ENCODE measurements at places on chromosomes 3 and 15. TPM values are rescaled to one million over a fixed set of nuclear protein-coding genes. Genes with fewer than 3 reads are reported as not detected.

DNA sequence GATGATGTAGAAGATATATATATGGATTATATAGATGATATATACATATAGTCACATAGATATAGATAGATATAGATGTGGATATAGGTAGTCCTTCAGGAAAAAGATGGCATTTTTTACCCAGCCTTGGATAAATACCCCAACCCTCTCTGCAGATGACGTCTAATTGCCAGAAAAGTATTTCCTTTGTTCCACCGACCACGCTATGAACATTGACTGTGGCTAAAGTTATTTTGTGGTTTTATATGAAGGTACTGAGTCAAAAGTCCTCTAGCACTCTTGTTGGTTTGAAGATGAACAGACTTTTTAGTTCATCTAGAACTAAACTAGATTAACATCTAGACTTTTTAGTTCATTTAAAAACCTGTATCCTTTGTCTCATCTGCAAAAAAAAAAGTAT, 207.7 kb downstream of the PLOD2 start:
- no peak for DNase-seq

C15orf62 gene
- 0.50 TPM for total RNA-seq

- DNase-seq = no peak
Observed at GRCh38 chr3:14332392-14332791, 70.0 kb upstream of the SLC6A6 start.

SLC9C1 gene
- total RNA-seq = 1.7 TPM

DNA sequence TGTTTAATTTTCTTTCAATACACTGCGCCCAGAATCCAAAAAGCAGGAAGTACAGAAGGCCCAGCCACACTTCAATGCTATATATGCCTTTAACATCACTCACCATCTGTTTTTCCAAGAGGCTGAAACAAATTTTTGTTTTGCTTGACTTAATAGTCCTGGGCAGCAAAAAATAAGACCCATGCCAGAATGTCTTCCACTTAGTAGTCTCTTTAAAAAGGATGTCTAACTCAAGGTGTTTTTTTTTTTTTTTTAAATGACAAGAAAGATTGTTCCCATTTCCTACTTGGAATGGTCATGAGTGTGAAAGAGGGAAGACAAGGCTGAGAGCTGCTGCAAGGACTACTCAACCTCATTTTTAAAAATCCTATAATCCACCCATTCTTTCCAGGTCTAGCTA, 590.3 kb upstream of the SGO1 start:
- DNase-seq = no peak

SLC35G2 gene
- 13.7 TPM for total RNA-seq

A4GNT gene
- total RNA-seq = not detected

HRG gene
- not detected for total RNA-seq

- DNase-seq = no peak
Observed at GRCh38 chr3:179661777-179662176, 8.9 kb downstream of the USP13 start.

- DNase-seq = no peak
Observed at GRCh38 chr3:59856934-59857460, 807.2 kb upstream of the CFAP20DC start.

- no peak for DNase-seq
Observed at GRCh38 chr3:25433106-25433505, 5.0 kb downstream of the RARB start.

MESP2 gene
- not detected for total RNA-seq

DNA sequence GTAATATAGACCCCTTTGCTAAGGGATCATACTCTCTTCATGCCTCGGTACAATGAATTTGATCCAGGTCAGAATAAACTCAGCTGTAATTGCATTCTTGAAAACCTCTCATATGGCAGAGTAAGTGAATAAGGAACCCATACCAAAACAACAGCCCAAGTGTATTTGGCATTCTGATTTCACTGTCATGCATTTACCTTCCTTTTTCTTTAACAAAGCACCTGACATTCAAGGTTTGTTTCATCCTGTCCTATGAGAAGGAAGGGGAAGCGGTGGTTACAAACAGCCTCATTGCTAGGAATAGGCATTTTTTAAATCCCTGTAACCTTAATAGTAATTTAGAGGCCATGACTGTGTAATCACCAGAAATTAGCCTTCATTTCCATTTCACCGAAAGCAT, 97.1 kb downstream of the LSAMP start:
- no peak for DNase-seq

NR2F2 gene
- total RNA-seq = 6.1 TPM

- peak; percentile 99 for DNase-seq
Observed at GRCh38 chr3:186839874-186840641, 2.5 kb upstream of the ADIPOQ start.

DNA sequence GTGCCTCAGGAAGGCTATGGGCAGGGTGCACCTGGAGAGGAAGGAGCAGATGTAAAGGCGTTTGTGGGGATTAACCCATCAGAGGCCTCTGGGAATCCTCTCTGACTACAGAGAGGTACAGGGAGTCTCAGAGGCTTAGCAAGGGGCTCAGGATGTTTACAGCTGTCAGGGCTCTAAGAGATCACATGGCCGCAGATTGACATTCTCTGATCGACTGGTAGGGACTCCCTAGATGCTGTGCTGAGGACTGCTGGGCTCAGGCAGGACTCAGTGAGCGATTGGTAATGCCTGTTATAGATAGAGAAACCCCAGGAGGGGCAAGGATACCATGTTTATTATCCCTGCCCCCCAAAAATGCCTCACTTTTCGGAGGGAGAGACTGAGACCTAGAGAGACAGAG, 103.5 kb downstream of the CORO2B start:
- DNase-seq = no peak

DNA sequence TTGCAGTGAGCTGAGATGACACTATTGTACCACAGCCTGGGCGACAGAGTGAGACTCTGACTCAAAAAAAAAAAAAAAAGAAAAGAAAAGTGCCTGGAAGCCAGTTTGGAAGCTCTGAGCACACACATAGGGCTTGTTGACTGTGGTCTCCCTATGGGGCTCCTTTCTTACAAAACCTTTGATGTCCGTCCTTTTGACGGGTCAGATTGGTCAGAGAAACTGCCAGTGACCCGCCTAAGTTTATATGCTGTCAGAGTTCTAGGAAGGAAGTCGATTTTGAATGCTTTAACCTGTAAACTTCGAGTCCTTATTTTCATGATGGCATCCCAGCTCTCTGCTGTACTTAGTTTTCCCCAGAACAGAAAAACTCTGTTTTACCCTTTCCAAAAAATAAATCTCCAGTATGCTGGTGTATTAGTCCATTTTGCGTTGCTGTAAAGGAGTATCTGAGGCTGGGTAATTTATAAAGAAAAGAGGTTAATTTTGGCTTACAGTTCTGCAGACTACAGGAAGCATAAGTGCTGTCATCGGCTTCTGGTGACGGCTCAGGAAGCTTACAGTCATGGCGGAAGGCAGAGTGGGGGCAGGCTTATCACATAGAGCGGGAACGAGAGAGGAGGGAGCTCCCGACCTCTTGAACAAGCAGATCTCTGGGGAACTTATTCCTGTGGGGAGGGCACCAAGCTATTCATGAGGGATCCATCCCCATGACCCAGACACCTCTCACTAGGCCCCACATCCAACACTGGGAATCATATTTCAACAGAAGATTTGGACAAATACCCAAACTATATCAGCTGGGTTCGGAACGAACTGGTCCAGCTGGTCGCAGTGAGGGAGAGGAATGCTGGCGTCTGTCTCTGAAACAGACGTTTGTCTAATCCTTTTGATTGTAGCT, 72.3 kb downstream of the LMLN start:
- no peak for DNase-seq

- DNase-seq = no peak
Observed at GRCh38 chr3:132079147-132079546, 44.3 kb upstream of the CPNE4 start.

- DNase-seq = no peak
Observed at GRCh38 chr3:24311881-24312280, 182.8 kb downstream of the THRB start.

DNA sequence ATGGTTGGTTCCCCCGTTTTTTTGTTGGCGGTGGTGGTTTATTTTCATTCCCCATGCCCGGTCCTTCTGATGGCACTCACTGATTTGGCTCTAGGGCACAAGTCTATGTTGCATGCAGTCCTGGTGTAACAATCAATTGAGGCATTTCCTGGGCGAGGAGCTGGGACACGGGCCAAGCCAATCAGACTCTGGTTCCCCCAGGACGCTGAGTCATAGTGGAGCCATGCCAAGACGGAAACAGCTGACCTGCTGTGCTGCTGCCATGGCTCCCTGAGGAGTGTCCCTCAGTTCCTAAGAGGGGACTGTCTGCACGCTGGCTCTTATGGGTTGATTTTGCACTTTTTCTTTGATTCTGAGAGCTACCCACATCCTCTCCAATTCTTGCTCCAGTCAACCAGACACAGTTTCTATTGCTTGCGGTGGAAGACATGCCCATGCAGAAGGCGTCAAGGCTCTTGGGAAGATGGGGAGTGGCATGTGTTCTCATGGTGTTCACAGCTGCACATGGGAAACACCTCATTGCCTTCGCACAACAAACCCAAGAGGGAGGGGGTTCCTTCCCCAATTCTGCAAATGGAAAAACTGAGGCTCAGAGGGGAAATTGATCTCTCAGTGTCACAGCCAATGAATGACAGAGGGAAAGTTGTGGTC, 28.3 kb upstream of the ALDH1L1 start:
- DNase-seq = peak; percentile 90

DNA sequence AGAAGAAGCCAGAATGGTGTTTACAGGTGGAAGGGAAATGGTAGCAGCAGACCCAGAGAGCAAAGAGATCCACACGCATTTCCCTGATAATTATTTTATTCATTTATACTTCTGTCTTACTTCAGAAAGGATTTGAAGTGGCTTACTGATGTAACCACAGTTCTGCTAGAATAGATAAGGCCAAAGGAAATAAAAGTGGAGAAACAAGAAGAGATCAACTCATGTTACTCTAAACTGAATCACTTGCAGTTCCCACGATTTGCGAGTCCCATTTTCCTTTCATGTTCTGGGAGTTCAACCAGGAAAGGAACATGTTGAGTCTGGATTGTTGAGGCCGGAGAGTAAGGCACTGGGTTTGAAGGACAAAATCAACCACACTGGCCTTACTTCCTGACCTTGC, 151.8 kb downstream of the MYRIP start:
- no peak for DNase-seq

DHX30 gene
- total RNA-seq = 56.6 TPM

IGSF11 gene
- not detected for total RNA-seq

DNA sequence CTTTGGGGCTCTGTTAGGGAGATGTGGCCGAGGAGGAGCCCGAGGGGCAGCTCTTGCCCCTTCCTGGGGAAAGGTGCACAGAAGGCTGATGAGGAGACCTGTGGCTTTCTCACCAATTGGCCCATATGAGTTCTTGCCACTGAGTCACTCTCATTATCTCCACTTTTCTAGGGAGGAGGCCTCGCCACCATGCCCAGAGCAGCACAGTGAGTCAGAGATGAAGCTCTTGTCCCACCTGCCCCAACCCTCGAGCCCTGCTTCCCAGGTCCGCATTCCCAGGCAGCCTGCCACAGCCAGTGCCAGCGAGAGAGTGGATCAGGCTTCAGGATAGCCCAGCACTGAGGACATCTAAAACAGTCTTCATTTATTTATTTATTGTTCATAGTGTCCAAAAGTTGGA, 53.5 kb downstream of the AMOTL2 start:
- DNase-seq = peak; percentile 81

GRCh38 chr3:37876279-37876678, 14.6 kb downstream of the CTDSPL start:
- DNase-seq = no peak

DNA sequence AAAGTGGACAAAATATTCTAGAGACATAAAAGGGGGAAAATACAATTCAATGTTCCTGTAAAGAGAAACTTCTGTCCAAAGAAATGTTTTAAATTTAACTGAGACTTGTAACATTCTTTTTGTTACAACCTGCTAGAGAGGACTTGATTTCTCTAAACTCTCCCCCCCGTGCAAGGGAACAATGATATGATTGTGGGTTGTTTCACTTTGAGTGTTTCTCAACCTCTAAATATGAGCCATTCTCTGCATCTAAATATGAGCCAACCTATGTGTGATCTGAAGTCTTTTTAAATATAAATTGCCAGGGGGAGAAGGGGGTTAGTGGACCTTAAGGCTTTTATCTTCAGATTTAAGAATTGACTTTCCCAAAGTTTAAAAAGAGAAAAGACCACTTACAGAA, 14.6 kb downstream of the ZNF860 start:
- DNase-seq = no peak

GRCh38 chr3:17747890-17748247, 5.4 kb upstream of the TBC1D5 start:
- DNase-seq = no peak

GRCh38 chr15:57485869-57486268, 105.8 kb upstream of the MYZAP start:
- DNase-seq = peak; percentile 98

GUCA1C gene
- total RNA-seq = 3.9 TPM

NPAP1 gene
- not detected for total RNA-seq

TMCO5A gene
- total RNA-seq = not detected

WDR5B gene
- 6.7 TPM for total RNA-seq

- no peak for DNase-seq
Observed at GRCh38 chr3:89405176-89405575, 297.8 kb downstream of the EPHA3 start.

DNA sequence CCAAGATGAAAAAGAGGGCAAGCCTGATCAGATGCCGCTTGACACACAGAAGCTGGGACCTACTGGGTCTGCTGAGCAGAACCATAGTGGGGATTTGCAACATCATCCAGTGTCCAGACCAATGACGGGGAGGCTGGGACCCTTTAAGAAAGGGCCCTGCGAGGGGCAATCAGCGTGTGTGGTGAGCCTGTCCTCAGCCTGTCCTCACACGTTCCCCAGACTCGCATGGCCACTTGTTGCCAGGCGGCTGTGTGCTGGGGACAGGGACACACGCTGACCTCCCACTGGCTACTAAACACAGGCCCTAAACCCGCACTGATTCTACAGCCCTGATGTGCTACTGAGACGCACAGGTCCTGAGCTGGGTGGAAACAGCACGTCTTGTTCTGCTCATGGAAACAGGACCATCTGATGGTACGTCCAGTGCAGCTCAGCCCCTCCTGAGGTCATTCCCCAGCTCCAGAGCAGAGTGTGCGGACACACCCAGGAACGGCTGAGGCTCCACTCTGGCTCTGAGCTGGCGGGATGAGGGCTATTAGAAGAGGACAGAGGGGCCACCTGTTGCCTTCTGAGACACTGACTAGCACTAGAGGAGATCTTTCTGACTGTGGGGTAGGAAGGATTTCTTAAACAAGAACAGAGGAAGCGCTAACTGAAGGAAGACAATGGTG, 24.4 kb downstream of the PCSK6 start:
- no peak for DNase-seq

GRCh38 chr3:71444028-71444860, 139.3 kb downstream of the FOXP1 start:
- peak; percentile 51 for DNase-seq

GRCh38 chr15:80674245-80674614, 20.9 kb upstream of the ABHD17C start:
- no peak for DNase-seq

GRCh38 chr3:10804183-10804648, 11.8 kb upstream of the SLC6A11 start:
- no peak for DNase-seq

DNA sequence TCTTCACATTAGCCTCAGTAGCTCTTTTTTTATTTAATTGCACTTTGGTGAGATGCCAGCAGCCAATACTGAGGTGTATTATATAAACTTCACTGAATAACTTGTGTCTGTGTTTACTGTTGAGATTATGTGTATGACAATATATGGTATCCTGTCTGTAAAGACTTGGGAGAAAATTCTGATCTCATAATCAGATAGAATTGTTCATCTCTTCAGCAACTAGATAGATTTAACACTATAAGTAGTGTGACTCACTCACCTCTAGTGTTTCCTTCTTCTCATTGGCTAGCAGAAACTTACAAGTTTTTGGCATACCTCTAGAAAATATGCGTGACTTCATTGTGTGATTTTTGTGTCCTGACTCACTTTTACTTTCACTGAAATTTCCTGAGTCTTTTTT, 67.6 kb upstream of the TGFBR2 start:
- peak; percentile 88 for DNase-seq

TPRG1 gene
- 0.94 TPM for total RNA-seq
